ENCODE measurements at places on chromosomes 3 and 15. TPM values are rescaled to one million over a fixed set of nuclear protein-coding genes. Genes with fewer than 3 reads are reported as not detected.

- H3K27ac ChIP-seq, result no peak overlapping the region
- DNase-seq, result no peak
- H3K4me1 ChIP-seq, result peaks cover 2% of the 10 kb centered on the region
- H3K36me3 ChIP-seq, result peaks cover 12% of the 10 kb centered on the region
- H3K4me3 ChIP-seq, result no peak overlapping the region
Observed at GRCh38 chr3:161025911-161026310, 79.2 kb downstream of the B3GALNT1 start.

DNA sequence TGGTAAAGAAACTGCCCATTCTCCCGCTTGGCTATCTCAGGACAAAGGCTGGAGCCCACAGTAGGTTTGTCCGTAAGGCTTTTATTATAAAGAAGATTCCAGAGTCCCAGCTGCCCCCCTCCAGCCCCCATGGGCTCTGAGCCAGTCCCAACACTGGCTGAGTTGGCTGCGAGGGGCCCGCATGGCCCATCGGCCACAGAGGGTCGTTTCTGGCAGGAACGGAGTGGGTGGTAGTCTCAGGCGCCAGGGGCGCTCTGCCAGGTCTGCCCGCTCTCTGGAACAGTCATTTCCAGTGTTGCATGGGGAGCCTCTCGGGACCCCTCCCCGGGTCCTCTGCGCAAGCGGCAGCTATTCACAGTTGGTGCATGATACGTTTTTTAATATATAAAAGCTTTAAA is 12.2 kb downstream of the H1-8 start:
- no peak overlapping the region for H3K4me3 ChIP-seq
- H3K4me1 ChIP-seq, result peaks cover 24% of the 10 kb centered on the region
- H3K27ac ChIP-seq, result no peak overlapping the region
- no peak for DNase-seq

DNA sequence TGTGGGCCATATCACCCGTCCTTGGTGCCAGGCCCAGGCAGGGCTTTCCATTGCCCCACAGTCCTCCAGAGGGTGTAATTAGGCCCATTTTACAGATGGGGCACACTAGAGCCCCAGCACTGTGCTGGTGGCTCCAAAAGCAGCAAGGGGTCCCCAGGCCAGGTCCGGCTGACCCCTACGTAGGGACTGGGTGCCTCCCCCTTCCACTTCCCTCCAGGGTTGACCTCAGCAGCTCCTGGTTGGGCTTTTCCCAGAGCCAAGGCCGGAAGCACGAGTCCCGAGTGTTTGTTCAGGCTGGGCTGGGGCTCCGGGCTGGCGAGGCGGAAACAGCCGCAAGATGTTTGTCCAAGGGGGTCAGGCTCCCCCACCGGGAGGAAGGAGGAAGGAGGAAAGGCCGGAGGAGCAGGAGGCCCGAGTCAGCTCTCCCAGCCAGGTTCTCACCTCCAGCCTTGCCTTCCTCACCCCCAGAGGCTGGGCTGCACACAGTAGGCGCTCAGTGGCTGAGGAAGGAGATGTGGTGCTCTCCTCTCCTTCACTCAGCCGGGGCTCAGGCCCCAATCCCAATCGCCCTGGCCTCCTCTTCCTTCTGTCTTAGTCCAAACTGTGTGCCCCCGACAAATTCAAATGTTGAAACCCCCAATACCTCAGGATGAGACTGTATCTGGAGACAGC is 17.1 kb upstream of the PLXND1 start:
- H3K36me3 ChIP-seq, result no peaks in the 10 kb centered on the region
- no peak overlapping the region for H3K4me3 ChIP-seq
- H3K27me3 ChIP-seq, result peaks cover 11% of the 10 kb centered on the region
- no peak overlapping the region for H3K27ac ChIP-seq

DNA sequence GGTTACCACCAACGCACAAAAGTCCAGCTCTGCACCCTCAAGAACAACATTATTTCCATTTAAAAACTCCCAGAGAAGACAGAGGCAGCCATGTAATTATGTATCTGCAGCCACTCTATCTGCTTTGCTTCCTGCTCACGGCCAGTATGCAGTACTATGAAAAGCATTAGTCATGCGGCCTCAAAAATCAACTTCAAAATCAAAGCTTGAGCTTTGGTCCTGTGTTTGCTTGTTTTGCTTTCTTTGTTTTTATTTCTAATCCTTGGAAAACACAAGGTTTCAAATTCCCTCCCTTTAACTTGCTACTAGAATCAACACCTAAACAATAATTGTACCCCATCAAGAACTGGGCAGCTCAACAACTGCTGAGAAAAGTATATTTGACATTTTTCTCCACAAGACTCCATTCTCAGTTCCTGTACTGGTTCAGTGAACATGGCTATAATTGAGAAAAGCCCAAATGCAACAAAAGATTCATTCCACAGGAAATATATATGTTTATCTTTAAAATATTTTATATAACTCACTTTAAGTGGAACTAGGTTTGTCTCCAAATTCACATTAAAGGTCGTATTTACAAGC is 37.6 kb downstream of the GBE1 start:
- DNase-seq, result no peak
- H3K4me1 ChIP-seq, result peaks cover 4% of the 10 kb centered on the region
- no peaks in the 10 kb centered on the region for H3K27me3 ChIP-seq

Gene TRPM1
- not detected for total RNA-seq

DNA sequence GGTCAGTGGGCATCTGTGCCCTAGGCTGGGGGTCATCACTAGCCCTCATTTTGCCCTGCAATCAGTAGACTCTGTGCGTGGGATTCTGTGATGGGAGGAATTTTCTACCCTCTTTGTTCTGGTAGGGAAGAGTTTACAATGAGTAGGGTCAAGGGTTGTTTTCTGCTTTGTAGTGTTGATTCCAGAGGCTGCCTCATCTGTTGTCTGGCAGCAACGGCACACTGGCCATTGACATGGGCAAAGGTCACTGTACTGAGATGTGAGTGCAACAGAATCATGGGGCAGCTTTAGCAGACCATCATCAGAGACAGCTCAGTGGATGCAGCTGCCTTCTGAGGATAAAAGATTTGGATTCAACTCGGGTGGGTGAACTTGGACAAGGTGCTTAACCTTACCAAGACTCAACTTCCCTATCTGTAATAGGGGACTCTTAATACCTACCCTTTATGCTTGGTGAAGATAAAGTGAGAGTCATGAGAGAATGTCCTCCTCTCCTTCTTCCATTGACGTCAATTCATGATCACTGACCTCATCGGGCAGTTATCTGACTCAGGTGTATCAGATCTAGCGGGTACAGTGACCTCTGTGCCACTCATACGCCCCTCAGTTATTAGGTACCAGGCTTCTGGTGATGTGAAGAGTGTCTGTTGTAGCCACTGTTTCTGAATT is 127.5 kb downstream of the RPLP1 start:
- H3K4me1 ChIP-seq, result peaks cover 45% of the 10 kb centered on the region
- DNase-seq, result no peak
- H3K27ac ChIP-seq, result no peak overlapping the region

DNA sequence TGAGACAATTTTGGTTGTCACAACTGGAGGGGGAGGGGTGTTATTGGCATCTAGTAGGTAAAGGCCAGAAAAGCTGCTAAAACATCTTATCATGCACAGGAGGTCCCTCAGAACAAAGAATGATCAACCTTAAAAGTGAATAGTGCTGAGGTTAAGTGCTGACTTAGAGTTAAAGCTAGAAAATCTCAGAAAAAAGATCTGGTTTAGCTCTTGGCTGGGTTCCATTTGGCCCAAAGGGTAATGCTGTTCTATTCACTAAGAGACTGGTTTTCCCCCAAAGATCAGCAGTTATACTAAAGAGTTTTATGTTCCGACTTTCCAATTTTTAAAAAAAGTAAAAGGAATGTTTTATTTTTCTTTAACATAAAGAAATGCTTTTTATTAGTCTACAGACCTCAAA is 15.6 kb downstream of the DCBLD2 start:
- no peaks in the 10 kb centered on the region for H3K27me3 ChIP-seq
- H3K27ac ChIP-seq, result no peak overlapping the region
- H3K4me3 ChIP-seq, result no peak overlapping the region
- no peaks in the 10 kb centered on the region for H3K36me3 ChIP-seq
- no peaks in the 10 kb centered on the region for H3K4me1 ChIP-seq

GRCh38 chr3:107035176-107035575 is 342.1 kb upstream of the CCDC54 start:
- no peak overlapping the region for H3K27ac ChIP-seq
- no peaks in the 10 kb centered on the region for H3K36me3 ChIP-seq
- DNase-seq, result no peak
- no peaks in the 10 kb centered on the region for H3K4me1 ChIP-seq
- no peak overlapping the region for H3K4me3 ChIP-seq

Measured in activated CD8-positive, alpha-beta T cell treated with anti-CD3 and anti-CD28 coated beads, Interleukin-2, amount 10 ng/mL, durations not matched to agents 7 days and 5 days (primary cell).